Caudate nucleus (tissue), 63 donors: ENCODE measurements at places on chromosomes 2 and 18.
A peak's percentile ranks its signal among the peaks of the same experiment; 100 is the strongest.

DNA sequence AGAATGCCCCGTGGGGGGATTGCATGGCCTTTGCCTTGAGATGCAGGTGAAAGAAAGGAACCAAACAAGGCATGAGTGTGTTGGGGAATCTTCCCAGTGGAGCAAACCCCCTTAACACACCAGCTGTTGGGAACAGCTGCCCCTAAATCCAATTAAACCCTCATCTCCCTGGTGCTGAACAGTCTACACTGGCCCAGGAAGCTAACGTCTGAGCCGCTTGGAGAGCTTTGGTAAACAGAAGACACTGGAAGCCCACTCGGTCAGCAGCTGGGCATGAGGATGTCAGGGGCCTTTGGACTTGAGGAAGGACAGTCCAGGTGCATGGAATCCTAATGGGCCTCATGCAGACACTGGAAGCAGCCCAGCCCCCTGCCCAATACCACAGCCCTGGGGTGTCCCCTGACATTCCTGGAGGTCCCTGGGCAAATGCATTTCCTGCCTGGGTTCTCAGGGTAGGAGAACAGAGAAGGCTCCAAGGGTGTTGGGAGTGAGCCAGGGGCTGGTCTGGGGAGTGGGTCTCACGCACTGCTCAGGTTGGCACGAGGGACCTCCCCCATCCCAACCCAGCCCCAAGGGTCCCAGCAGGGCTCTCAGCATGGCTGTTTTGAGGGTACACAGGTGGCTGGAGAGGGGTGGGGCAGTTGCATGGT, 37.7 kb downstream of the GBX2 start:
- no peak for DNase-seq

- DNase-seq: no peak
Observed at GRCh38 chr2:129459200-129459876, 520.1 kb upstream of the RAB6C start.

DNA sequence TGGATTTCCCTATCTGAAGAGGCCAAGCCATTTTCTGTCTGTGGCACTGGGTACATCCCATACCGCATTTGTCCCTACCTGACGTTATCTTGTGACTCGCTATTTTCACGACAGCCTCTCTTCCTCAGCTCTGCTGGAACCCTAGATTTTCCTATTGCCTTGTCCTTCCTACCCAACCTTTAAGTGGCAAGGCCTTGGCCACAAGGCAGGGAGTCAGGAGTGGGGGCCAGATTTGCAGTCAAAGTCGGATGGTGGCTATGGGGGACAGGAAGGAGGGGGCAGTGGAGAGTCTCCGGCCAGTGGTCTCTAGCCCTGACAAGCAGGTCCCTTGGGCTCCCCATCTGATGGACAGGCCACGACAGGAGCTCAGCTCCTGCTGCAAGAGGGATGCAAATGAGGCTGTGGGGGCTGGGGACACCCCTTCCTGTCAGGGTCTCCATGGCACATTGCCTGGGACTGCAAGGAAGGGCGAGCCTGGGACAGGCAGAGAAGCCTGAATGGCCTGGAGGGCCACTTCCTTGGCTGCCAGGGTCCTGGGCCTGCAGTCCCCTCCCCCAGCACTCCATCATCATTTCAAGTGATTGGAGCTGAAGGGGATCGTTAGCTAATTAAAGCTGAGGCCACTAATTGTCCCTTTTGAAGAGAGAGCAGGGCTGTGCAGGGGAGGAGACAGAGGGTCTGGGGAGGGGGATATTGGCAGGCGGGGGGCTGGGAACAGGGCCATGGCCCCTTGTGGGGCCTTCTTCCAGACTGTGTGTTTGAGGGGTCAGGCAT, 6.3 kb upstream of the ECEL1 start:
- no peak for DNase-seq

DNA sequence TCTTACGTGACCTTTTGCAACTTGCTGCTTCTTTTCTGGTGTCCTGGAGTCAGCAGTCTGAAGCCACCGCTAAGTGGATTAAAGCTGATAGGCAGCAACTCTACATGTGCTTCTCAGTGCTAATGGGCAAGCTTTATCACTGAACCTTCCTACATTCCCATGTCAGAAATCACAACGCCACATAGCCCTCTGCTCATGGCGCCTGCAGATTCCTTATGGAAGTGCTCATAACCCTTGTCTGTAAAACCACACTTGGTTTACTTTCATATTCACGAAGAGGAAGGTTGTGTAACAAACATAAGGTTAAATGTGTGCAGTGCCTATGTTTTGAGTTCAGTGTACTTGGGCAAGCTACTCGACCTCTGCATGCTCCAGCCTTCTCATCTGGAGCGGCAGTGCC, 319.8 kb downstream of the FBXO15 start:
- no peak for DNase-seq

- no peak for DNase-seq
Observed at GRCh38 chr2:112827604-112828185, 8.9 kb downstream of the IL1B start.

DNA sequence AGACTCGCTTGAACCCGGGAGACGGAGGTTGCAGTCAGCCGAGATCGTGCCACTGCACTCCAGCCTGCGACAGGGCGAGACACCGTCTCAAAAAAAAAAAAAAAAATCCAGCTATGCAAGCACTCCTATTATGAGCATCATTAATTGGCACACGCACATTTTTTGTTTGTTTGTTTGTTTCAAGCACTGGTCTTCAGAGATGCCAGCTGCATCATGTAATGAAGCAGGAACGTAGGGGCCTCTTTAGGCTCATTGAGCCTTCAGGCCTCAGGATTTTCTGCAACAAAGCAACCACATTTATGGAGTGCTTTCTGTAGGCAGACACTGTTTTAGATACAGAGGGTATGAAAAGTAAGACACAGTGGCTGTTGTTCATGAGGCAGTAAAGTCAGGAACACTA, 585.8 kb downstream of the CNTNAP5 start:
- DNase-seq: no peak

DNA sequence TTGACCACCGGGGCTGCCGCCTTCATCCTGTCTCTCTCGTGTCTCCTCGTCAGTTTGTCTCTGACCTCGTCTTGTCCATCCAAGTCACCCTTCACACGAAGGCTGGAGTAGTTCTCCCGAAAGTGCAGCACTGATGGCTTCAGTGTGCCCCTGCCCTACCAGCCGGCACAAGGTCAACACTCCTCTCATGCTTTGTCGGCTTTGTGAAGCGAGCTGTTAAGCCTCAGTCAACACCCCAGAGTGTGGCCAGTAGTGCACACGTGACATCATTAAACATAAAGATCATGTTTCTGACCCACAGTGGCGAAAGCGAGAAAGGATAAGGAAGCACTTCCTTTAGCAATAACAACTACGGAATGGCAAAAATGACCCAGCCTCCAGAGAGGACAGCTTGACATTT, 23.2 kb downstream of the ACKR3 start:
- no peak for DNase-seq

DNA sequence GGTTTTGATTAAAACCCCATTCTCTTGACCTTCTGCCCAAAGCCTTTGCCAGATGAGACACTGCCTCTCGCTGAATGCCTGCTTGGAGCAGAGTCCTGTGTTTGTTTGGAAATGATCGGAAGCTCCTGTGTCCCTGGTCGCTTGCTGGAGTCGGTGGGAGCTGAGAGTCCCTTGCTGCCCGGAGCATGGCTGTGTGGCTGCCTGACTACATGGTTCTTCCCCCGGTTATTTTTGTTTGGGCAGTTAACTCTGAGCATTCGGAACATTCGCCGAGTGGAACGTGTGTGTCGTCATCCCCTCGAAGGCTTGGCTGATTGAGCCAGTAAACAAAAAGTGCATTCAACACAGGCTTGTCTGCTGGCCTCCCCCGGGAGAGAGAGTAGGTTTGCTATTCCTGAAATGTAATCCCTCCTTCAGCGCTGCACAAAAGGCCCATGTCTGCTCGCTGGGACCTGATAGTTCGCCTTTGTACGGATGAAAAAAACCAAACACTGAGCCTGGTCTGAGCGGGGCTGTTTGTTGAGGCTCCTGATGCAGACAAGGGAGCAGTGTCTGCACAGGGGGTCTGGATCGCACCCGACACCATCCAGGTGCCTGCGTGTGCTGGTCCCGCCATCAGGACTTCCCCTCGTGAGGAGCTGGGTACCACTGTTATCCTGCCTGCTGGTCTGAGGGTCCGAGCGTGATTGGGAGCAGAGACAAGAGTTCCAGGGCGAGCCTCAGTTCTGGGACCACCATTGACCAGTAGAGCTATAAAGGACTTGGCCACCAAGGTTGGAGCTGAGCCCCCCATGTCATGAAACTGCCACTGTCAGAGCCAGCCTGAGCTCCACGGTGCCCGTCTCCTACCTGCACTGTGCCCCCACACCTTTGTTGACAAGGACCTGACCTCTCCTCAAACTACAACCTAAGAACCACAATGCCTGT, 83.8 kb downstream of the AGAP1 start:
- DNase-seq: peak; percentile 34

GRCh38 chr2:232477751-232478510, 9.7 kb downstream of the ECEL1 start:
- DNase-seq: no peak

GRCh38 chr2:627926-628560, 49.2 kb downstream of the TMEM18 start:
- DNase-seq: no peak

DNA sequence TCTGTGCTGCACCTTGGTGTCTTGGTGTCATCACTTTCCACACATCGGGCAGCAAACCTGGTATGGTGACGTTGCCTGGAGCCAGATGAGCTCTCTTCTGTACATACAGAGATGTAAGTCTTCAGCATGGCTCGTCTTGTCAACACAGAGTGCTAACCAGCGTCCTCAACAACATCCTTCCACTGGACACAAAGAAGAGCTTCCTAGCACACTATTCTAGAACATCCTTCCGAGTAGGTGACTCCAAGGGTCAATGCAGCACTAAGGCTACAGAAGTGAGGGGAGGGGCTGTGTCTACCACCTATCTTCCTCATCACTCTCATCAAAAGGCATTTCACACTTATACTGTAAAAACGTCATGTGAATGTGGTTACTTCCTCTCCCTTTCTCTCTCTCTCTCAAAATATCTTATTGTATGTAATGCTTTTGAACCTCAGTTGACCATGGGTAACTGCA, 108.1 kb upstream of the SLC1A4 start:
- DNase-seq: no peak

DNA sequence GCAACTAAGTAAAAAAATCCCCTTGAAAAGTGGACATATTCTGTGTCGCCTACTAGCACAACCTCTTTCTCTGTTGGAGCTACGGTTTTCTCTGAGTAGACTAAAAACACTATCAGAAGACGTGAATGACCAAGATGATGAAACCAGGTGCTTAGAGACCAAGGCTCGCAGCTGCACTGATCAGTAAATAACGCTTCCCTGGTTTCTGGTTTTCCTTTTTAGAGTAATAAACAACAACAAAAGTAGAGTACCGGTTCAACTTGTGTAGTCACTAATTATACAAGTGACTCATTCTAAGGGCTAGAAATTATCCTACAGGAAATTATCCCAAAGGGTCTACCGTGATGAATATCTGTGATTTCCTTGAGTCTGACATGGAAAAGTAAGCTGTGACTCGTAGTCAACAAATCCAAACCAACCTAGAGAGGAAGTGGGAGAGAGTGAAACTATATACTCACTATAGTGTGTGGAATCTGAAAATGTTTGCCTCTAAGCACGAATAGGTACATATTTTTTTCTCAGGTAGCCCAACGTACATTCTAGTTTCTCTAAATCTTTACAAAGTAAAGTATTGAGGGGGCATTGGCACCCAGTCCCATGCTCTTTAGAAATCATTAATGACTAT, 17.8 kb downstream of the RASGRP3 start:
- DNase-seq: no peak

DNA sequence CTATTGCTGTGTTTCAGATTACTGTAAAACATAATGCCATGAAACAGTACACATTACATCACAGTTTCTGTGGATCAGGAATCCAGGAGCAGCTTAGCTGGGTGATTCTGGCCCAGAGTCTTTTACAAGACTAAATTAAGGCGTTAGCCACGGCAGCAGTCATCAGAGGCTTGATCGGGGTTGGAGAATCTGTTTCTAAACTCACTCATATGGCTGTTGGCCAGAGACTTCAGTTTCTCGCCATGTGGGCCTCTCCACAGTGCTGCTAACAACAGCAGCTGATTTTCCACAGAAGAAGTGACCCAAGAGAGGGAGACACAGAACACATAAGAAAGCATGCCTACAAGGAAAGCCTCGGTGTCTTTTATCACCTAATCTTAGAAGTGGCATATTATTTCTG, 89.2 kb upstream of the MYO3B start:
- DNase-seq: no peak

DNA sequence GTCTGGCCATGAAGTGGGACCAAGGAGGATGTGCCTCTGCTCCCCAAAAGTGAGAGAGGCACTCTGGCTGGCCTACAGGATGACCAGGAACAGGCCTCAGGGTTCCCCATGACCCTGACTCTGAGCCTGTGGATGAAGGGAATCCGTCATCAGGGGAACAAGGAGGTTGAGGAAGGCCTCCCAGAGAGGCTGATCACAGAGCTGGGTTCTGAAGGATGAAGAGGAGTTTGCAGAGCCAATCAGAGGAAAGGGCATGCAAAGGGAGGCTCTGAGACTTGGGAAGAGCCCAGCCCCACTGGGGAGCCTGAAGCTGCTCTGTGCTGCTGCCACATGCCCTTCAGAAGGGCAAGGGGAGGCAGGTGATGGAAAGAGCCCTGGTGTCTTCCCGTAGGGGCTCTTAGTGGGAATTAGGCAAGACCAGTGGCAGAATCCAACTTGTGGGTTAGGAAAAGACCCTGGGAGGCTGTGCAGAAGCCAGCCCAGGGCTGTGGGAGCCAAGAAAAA, 141.3 kb upstream of the ID2 start:
- no peak for DNase-seq

DNA sequence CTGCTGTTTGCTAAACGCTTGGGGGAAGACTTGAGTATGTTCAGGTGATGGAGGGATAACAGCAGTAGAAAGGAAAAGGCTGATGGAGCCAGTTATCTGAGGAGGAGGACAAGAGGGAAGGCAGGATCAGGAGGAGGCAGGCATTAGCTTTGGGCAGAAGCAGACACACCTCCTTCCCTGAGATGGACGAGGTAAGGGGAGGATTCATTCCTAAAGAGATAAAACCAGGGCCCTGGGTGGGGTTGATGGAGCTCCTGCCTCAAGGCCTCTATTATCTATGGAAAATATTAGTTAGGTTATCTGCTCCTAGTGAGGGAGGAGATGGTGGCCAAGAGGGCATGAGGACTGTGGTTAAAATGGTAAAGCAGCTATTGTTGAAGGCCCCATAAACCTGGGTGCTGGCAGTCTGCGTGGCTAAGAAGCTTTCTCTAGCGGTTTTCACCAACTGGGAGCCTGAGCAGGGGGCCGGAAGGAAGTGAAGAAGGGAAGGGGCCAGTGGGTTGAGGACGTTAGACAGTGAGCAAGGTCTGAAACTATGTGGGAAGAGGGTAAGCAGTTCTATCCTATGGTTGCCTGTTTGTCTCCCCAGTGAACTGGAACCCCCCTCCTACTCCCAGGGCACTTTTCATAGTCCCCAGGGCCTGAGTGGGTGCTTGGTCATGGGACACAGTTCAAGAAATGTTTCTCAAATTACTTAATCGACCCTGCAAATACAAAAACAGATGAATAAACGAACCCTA, 56.6 kb upstream of the HK2 start:
- DNase-seq: no peak

- DNase-seq: no peak
Observed at GRCh38 chr2:81583311-81584108, 1279.0 kb upstream of the LRRTM1 start.

- DNase-seq: no peak
Observed at GRCh38 chr2:207251573-207252192, 85.9 kb upstream of the KLF7 start.

GRCh38 chr18:8994603-8995002, 107.9 kb upstream of the NDUFV2 start:
- no peak for DNase-seq

GRCh38 chr2:173136067-173136466, 60.4 kb downstream of the MAP3K20 start:
- DNase-seq: no peak
